ENCODE measurements at places on chromosomes 7 and 10.
A peak's percentile ranks its signal among the peaks of the same experiment; 100 is the strongest.

GRCh38 chr10:18312374-18313139 lies 172.3 kb downstream of the CACNB2 start:
- peak; percentile 28 for DNase-seq

DNA sequence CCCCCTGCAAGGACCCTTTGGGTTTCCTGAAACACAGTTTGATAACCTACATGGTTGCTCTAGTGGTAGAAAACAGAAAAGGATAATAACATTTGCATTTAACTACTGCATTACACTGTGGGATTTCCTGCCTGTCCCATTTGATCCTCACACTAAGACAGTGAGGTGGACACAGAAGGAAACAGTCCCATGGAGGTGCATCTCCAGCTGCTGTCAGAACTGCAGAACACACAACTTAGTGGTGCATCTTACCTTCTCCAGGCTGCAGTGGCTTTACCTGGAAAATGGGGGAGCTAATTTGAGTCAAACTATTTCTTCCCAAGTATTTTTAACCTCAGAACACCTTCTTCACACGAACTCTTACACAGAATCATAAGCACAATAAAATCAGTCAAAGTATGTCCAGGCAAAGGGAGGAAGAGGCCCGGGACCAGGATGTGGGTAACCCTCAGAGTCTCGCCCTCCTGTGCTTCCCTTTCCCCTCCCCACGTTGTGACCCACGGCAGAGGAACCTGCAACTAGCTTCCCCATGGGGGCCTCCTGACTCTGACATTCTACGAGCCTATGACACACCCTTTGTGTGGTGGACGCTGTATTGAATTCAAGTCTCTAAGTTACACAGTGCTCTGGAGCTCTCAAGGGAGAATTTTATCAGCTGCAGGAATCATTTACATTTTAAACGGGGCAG lies 33.7 kb downstream of the SCRN1 start:
- DNase-seq = peak; percentile 69

GRCh38 chr10:85080934-85081333 lies 752.5 kb downstream of the CCSER2 start:
- no peak for DNase-seq

DNA sequence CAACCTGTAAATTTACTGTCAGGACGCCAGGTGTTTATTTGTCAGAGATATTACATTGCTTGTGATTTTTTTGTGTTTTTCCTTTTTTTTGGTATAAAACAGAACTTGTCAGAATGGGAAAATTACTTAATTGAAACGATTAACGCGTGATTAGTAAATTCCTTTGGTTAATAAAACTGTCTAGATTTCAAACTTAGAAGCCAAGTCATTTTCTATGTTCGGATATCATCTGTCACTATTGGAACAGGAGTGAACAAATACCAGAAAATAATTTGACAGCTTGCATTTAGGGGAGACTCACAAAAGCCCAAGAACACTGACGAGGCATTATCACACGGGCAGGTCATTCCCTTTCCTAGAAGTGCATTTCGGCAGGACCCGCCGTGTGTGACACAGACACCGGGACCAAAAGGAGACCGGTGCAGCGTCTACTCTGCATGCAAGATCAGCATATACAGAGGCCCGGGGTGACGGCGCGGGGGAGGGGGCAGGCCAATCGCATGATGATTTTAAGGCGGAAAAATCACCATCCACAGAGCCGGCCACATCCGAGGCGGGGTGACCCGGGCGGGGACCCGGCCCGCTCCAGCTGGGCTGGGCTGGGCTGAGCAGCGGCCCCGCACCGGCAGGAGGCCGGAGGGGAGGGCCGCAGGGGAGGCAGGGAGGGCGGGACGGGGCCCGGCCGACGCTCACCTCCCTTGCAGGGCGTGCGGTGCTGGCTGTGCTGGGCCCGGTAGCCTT lies 841 bp downstream of the GLUD1 start:
- peak; percentile 71 for DNase-seq

DNA sequence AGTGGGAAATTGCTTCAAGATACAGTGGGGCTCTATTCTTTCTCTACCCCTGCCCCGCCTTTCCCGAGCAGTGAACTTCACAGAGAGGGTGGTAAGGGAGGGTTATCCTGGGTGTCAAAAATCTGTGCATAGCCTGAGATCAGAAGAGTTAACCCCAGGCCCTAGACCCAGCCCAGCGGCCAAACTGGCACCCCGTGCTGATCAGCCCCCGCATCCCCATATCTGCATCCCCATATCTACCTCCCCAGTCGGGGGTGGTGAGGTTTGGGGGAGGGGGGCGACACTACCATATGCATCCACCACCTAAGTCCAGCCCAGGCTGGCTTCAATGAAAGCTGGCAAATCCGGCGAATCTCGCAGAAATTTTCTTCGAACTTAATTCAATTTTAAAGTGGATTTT lies 7.0 kb upstream of the DLX6 start:
- DNase-seq = no peak

- no peak for DNase-seq
These were observed 54.5 kb downstream of the GBF1 start for GRCh38 chr10:102299873-102300272.

DNA sequence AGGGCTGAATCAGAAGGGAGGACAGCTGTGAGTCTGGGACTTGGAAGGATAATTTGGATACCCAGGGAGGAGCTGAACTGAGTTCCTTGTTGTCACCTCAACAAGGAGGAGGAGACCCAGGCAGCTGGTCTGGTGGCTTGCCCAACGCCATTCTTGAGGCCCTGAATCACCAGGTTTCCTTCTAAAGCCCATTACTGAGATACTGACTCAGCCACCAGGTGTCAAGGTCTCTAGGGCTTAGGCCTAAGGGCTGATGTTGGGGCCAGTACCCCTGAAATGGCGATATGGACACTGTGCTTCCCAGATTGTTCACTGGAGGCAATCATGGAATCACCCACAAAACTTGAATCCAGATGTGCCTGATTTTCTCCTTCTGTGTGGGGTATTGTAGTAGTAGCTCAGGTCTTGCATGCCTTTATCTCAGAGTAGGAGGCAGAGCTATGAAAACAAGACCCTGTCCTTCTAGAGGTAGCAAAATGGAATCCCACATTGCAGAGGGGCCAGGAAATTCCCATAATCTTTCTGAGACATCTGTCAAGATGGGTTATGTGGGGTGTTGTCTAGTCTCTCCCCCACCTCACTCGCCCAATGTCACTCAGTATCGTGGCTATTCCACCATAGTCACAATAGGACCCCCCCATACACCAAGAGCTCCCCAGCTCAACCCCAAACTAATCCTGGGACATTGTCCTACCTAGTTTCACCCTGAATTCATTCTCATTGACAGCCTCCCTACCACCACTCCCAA lies 1.8 kb upstream of the ATG9B start:
- DNase-seq = no peak

- DNase-seq = no peak
These were observed 10.1 kb upstream of the CELF2 start for GRCh38 chr10:11007476-11008020.

DNA sequence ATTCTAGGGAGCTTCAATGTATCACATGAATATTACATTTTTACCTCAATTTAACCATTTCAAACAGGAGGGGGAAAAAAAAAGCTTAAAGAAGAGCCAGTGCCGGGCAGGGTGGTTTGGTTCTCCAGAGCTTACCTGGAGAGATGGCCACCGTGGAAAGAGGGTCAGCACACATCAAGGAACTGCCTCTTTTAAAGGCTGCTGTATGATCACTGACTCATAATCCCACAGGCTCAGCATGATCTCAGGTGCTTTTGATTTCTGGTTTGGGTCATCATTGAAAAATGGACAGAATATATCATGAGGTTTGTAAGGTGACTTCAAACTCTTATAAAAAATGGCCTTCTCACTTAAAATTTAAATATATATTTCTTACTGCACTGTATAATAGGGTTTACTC lies 67.5 kb upstream of the MDFIC start:
- DNase-seq = no peak

DNA sequence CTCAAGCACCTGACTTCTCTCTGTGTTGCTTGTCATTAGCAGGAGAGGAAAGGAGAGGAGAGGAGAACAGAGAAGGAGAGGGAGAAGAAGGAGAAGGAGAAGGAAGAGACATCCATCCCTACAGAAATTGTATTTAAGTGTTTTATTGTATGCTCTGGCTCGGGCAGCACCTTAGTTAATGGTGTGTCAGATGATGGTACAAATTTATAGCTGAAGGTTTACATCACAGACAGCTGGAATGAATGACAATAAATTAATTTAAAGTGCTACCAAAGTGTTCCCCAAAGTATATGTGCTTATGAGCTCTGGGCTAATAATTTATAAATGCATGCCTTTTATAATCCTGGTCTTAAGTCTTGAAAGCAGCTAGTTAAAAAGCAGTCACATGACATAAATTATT lies 38.1 kb upstream of the ZMIZ1 start:
- DNase-seq = no peak

DNA sequence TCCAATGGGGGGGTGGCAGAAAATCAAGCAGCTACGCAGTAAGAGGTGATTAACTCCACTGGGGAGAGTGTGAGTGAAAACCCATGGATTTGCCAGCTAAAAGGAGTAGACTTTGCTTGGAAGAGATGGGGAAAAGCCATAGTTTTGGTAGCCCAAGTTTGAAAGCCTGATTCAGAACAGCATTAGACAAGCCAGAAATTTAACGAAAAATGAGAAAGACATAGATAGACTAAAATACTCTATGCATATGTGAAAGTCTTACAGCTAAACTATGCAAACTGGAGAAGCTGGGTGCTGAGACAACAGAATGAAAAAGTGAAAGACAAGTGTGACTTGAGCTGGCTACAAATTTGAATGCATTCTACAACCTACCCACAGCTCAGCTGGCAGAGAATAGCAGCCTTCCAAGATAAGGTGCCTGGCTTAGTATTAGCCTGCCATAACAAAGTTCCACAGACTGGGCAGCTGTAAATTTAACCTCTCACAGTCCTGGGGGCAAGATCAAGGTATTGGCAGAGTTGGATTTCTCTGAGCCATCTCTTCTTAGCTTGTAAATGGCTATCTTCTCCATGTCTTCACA lies 156.6 kb downstream of the CDC14C start:
- DNase-seq = no peak

- no peak for DNase-seq
These were observed 37.1 kb downstream of the COL26A1 start for GRCh38 chr7:101399759-101400158.

- DNase-seq = no peak
These were observed 6.0 kb downstream of the CREB5 start for GRCh38 chr7:28418311-28418710.

- DNase-seq = no peak
These were observed 54.7 kb downstream of the MINPP1 start for GRCh38 chr10:87559392-87559791.

DNA sequence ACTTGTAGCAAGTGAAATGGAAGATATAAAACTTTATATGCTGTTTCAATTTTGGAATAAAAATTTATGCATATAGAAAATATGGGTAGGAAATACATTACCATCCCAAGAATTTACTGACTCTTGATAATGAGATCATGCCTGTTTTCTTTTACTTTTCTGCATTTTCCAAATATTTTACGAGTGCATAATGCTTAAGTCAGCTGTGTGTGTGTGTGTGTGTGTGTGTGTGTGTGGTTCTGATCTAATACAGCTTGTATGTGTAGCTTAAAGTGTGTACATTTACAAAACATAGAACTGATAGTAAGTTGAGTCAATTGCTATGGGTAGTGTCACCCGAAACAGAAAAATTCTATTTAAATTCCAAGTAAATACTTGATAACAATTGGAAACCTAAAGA lies 315.9 kb upstream of the LRRN3 start:
- no peak for DNase-seq

DNA sequence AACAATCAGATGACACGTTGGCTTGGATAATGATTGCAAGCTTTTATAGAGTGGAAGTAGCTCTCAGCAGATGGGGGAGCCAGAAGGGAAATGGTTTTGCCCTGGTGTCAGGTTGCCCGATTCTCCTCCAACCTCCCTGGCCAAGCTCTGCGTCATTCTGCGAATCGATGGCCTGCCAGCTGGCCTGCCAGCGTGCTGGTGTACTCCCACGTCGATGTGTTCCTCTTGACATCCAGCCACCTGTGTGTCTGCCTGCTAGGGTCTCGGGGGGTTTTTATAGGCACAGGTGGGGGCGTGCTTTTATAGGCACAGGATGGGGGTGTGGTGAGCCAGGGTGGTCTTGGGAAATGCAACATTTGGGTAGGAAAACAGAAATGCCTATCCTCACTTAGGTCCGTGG lies 4.6 kb downstream of the NET1 start:
- DNase-seq = no peak

DNA sequence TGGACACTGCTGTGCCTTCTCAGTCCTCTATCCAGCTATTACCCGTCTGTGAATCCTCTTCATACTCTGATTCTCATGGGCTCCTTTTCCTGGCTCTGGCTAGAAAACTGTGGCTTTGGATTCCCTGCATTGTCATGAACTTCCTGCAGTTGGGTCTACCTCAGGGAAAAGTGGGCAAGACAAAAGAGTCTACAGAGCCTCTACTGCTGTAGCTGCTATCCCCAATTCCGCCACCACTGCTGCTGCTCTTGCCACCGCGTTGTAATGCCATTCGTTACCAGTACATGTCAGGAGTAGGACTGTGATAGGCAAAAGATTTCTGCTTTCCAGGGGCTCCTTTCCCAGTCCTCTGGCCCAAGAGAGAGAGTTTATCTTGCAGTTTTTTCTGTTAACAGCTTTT lies 23.9 kb upstream of the PPP1R17 start:
- DNase-seq = no peak

GRCh38 chr7:137967143-137968018 lies 34.5 kb downstream of the CREB3L2 start:
- no peak for DNase-seq

DNA sequence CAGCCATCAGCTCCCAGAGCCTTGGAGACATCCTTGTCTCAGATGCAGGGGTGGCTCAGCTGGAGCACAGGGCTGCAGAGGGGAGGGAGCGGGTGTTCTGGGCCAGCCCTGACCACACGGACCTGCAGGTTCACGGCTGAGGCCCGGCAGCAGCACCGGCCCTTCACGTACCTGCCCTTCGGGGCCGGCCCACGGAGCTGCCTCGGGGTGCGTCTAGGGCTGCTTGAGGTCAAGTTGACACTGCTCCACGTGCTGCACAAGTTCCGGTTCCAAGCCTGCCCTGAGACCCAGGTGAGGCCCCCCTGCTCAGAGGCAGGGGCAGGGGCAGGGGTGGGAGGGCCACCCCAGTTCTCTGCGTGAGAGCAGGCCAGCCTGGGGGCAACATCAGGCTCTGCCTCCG lies 45.2 kb downstream of the PARP12 start:
- no peak for DNase-seq

DNA sequence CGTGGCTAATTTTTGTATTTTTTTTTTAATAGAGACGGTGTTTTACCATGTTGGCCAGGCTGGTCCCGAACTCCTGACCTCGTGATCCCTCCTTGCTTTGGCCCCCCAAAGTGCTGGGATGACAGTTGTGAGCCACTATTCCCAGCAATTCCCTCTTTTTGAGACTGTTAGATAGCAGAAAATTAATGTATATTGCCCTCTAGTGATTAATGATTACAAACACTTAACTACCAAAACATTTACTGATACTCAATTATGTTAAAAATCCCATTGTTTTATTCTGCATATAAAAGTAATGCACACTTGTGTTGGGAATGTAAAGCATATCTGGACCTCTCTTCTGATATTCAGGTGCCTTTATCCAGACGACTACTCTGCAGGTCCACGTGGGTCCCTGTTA lies 41.2 kb upstream of the COBL start:
- no peak for DNase-seq
